CD4-positive, alpha-beta T cell (primary cell): ENCODE measurements at places on chromosomes 5 and 9. TPM values are rescaled to one million over a fixed set of nuclear protein-coding genes. Genes with fewer than 3 reads are reported as not detected.

Gene PCDHGA8
- not detected for total RNA-seq

- no peaks in the 10 kb centered on the region for H3K27me3 ChIP-seq
- no peak overlapping the region for H3K4me3 ChIP-seq
- H3K4me1 ChIP-seq = peaks cover 34% of the 10 kb centered on the region
These were observed 4.1 kb downstream of the PCSK5 start for GRCh38 chr9:75894566-75894965.

- H3K36me3 ChIP-seq = no peaks in the 10 kb centered on the region
- no peaks in the 10 kb centered on the region for H3K27me3 ChIP-seq
- DNase-seq = no peak
- H3K27ac ChIP-seq = no peak overlapping the region
- no peaks in the 10 kb centered on the region for H3K4me1 ChIP-seq
- no peak overlapping the region for H3K4me3 ChIP-seq
These were observed 16.8 kb upstream of the DAB2IP start for GRCh38 chr9:121634329-121635261.

Gene PGGT1B
- 39.3 TPM for total RNA-seq

DNA sequence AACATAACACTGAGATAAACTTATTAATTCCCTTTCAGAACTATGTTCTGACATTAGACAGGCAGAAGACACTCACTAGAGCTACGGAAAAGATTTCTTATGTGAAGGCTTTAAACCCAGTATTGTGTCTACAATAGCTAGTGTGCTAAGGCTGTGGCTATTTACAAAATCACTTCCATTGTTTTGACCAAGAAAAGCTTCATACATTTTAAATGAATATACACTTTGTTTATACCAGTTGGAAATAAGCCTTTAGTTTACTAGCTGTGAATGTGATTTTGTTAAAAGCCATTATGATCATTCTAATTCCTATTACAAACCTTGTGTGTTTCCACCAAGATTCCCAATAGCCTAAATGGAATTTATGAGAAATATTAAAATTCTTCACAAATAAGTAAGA lies 83.0 kb downstream of the AGTPBP1 start:
- DNase-seq = no peak
- H3K36me3 ChIP-seq = peaks cover 1% of the 10 kb centered on the region
- no peaks in the 10 kb centered on the region for H3K4me1 ChIP-seq
- no peaks in the 10 kb centered on the region for H3K27me3 ChIP-seq

Gene PTPN3
- not detected for total RNA-seq

DNA sequence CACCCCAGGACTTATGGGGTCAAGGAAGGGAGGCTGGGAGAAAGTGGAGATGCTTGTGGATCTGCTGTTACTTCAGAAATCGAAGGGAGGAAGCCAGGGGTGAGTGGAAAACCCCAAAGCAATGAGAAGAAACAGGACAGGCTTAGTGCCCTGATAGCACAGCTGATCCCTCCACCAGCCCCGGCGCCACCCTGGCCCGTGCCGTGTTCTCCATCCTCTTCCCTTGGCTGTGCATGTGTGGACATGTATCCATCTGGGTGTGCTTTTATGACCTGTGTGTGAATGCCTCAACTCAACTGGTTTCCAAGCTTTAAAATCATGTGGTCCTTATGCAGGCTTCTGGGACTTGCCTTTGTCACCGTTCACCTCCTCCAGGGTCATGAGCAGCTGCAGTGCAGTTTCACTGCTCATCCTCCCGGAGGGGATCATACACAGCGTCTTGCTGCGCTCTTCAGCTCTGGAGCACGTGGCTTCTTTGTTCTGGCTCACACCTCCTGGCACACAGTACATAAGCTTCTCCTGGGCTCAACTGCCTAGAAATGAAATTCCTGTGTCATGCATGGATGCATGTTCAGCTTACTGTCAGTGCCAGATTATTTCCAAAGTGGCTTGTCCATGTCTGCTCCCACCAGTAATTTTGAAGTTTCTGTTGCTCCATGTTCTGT lies 58.2 kb downstream of the IPPK start:
- H3K27ac ChIP-seq = no peak overlapping the region
- no peaks in the 10 kb centered on the region for H3K27me3 ChIP-seq
- no peak for DNase-seq
- H3K4me1 ChIP-seq = no peaks in the 10 kb centered on the region
- no peak overlapping the region for H3K4me3 ChIP-seq
- H3K36me3 ChIP-seq = peaks cover 44% of the 10 kb centered on the region

DNA sequence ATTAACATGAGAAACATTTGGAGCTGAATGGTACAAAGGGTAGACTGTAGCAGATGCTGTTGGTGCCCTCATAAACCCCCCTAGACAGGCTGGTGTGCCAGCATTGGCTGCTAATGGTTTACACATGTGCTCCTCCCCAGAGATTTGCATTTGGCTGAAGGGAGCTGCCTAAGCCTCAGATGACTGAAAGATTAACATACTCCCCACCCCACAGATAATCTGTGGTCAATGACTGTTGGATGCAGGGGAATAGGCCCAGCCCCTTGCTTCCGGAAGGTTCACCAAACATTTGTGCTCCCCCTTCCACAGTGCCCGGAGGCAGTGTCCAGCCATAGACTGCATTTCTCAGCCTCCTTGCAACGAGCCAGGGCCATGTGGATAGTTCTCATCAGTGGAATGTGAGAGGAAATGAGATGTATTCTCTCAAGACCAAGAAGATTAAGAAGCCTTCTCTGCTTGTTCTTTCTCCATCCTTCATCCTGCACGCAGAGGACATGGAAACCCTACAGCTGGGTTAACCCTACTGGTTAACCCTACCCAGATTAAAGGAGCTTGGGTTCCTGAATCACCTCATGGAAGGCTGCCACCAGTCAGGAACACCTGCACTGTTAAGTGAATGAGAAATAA lies 79.6 kb downstream of the PHAX start:
- H3K4me3 ChIP-seq = no peak overlapping the region
- no peak for DNase-seq
- H3K27me3 ChIP-seq = no peaks in the 10 kb centered on the region
- no peaks in the 10 kb centered on the region for H3K36me3 ChIP-seq
- peaks cover 4% of the 10 kb centered on the region for H3K4me1 ChIP-seq

Gene PCDHB13
- total RNA-seq = not detected

- no peaks in the 10 kb centered on the region for H3K36me3 ChIP-seq
- H3K4me3 ChIP-seq = no peak overlapping the region
- no peak overlapping the region for H3K27ac ChIP-seq
- no peaks in the 10 kb centered on the region for H3K4me1 ChIP-seq
- DNase-seq = no peak
These were observed 10.7 kb upstream of the OR5C1 start for GRCh38 chr9:122777935-122778627.

GRCh38 chr5:178984145-178985072 lies 10.7 kb downstream of the GRM6 start:
- H3K36me3 ChIP-seq = no peaks in the 10 kb centered on the region
- no peak overlapping the region for H3K4me3 ChIP-seq
- H3K27ac ChIP-seq = no peak overlapping the region

Gene GRIA1
- not detected for total RNA-seq

GRCh38 chr5:97163360-97163764 lies 19.7 kb downstream of the RIOK2 start:
- no peaks in the 10 kb centered on the region for H3K27me3 ChIP-seq
- H3K4me3 ChIP-seq = no peak overlapping the region
- no peaks in the 10 kb centered on the region for H3K4me1 ChIP-seq
- no peak for DNase-seq

- no peak for DNase-seq
- H3K27ac ChIP-seq = no peak overlapping the region
- H3K27me3 ChIP-seq = peaks cover 62% of the 10 kb centered on the region
- H3K4me3 ChIP-seq = no peak overlapping the region
These were observed 625 bp upstream of the OLFM1 start for GRCh38 chr9:135086597-135087488.

- H3K4me1 ChIP-seq = no peaks in the 10 kb centered on the region
- no peak overlapping the region for H3K4me3 ChIP-seq
These were observed 450.4 kb upstream of the NMUR2 start for GRCh38 chr5:152855441-152855840.

- no peak for DNase-seq
- H3K27ac ChIP-seq = no peak overlapping the region
- peaks cover 48% of the 10 kb centered on the region for H3K27me3 ChIP-seq
- no peaks in the 10 kb centered on the region for H3K36me3 ChIP-seq
These were observed 5.3 kb downstream of the ELAVL2 start for GRCh38 chr9:23820451-23821374.

DNA sequence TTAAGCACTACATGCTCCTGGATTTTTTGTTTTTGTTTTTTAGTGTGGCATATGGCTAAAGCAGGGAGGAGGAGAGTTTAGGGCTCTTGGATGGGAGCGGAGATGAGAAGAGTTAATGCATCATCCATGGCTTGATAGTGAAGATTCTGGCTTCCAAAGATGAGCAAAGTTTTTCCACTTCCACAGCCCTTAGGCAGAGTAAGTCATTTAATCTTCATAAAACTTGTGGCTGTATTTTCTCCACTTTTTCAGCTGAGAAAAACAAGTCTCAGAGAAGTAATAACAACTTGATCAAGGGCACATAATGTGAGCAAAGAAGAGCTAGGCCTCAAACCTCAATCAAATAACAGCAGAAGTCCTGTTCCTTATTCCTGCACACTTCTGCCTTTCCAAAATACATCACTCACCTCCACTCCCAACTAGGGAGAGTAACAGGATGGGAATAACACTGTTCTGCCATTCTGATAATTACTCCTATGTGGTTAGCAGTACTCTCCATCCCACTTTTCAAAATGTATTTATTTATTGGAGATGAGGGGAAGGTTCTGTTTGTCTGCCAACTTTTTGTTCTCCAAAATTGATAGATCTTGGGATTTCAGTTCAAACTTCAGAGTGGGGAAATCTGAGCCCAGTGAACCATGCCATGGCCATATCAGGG lies 53.7 kb upstream of the DPYSL3 start:
- no peaks in the 10 kb centered on the region for H3K27me3 ChIP-seq
- no peak for DNase-seq
- H3K4me1 ChIP-seq = no peaks in the 10 kb centered on the region
- H3K36me3 ChIP-seq = no peaks in the 10 kb centered on the region
- no peak overlapping the region for H3K27ac ChIP-seq

- H3K27ac ChIP-seq = no peak overlapping the region
- no peaks in the 10 kb centered on the region for H3K4me1 ChIP-seq
- H3K4me3 ChIP-seq = no peak overlapping the region
- no peaks in the 10 kb centered on the region for H3K36me3 ChIP-seq
- DNase-seq = no peak
- H3K27me3 ChIP-seq = peaks cover 2% of the 10 kb centered on the region
These were observed 95.0 kb upstream of the NR5A1 start for GRCh38 chr9:124602204-124602603.

DNA sequence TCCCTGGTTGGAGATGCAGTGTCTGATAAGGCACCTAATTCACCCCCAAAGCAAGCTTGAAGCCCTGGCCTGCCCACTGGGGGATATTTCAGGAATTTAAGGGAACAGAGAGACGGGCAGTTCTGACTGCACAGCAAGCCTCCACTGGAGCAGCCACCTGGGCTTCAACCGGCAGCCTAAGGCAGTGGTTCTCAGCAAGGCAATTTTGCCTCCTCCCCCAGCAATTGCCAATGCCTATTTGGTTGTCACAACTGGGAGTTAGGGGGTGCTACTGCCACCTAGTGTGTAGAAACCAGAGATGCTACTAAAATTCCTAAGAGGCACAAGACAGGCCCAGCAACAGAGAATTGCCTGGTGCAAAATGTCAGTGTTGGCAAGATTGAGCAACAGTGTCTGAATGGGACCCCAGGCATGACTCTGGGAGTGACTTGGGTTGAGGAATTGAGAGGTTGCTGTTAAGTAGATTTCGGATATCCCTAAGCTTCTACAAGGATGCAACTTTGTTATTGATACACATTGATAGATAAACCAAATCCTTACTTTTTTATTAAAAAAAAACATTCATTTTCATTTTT lies 58.7 kb upstream of the CTSL start:
- no peaks in the 10 kb centered on the region for H3K4me1 ChIP-seq
- H3K36me3 ChIP-seq = no peaks in the 10 kb centered on the region
- no peak overlapping the region for H3K27ac ChIP-seq
- no peak overlapping the region for H3K4me3 ChIP-seq

GRCh38 chr5:137705106-137705505 lies 30.8 kb downstream of the KLHL3 start:
- DNase-seq = no peak
- H3K27me3 ChIP-seq = no peaks in the 10 kb centered on the region
- H3K4me3 ChIP-seq = no peak overlapping the region
- no peak overlapping the region for H3K27ac ChIP-seq
- H3K4me1 ChIP-seq = no peaks in the 10 kb centered on the region
- peaks cover 8% of the 10 kb centered on the region for H3K36me3 ChIP-seq

DNA sequence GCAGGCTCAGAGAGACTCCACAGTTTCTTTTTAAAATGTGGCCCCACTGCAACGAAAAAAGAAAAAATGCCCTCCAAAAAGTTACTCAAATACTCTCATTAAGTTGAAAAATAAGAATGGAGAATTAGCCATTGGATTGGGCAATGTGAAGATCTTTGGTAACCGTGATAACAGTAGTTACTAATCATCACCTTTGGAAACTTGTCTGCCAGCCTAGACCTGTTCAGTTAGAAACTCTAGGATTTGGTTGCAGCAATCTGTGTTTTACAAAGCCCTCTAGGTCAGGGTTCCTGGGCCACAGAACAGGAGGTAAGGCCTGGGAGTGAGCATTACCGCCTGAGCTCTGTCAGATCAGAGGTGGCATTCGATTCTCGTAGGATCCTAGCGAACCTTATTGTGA lies 34.2 kb downstream of the VPS13A start:
- H3K27ac ChIP-seq = no peak overlapping the region
- H3K36me3 ChIP-seq = peaks cover 18% of the 10 kb centered on the region
- no peaks in the 10 kb centered on the region for H3K27me3 ChIP-seq
- DNase-seq = no peak
- no peaks in the 10 kb centered on the region for H3K4me1 ChIP-seq
- no peak overlapping the region for H3K4me3 ChIP-seq

Gene LCN9
- total RNA-seq = not detected
